K562 (cell line): ENCODE measurements at places on chromosomes 13 and 19.

- no peaks in the 10 kb centered on the region for H3K36me3 ChIP-seq
- H3K27ac ChIP-seq, result peak overlapping the region; percentile 78
- H3K4me3 ChIP-seq, result peak overlapping the region; percentile 84
Observed at GRCh38 chr19:40778706-40779284, 748 bp downstream of the RAB4B start.

GRCh38 chr13:112762690-112763080 lies 72.8 kb downstream of the ATP11A start:
- no peak overlapping the region for H3K4me3 ChIP-seq
- peaks cover 12% of the 10 kb centered on the region; the same call in 2 of the 3 replicates for H3K4me1 ChIP-seq
- H3K36me3 ChIP-seq, result no peaks in the 10 kb centered on the region
- no peak for DNase-seq
- H3K27me3 ChIP-seq, result no peaks in the 10 kb centered on the region

- no peak overlapping the region for H3K4me3 ChIP-seq
- no peak overlapping the region for H3K27ac ChIP-seq
- no peaks in the 10 kb centered on the region for H3K36me3 ChIP-seq
- H3K4me1 ChIP-seq, result no peaks in the 10 kb centered on the region
- no peak for DNase-seq
- H3K27me3 ChIP-seq, result no peaks in the 10 kb centered on the region
Observed at GRCh38 chr13:21834521-21834920, 163.6 kb downstream of the FGF9 start.

DNA sequence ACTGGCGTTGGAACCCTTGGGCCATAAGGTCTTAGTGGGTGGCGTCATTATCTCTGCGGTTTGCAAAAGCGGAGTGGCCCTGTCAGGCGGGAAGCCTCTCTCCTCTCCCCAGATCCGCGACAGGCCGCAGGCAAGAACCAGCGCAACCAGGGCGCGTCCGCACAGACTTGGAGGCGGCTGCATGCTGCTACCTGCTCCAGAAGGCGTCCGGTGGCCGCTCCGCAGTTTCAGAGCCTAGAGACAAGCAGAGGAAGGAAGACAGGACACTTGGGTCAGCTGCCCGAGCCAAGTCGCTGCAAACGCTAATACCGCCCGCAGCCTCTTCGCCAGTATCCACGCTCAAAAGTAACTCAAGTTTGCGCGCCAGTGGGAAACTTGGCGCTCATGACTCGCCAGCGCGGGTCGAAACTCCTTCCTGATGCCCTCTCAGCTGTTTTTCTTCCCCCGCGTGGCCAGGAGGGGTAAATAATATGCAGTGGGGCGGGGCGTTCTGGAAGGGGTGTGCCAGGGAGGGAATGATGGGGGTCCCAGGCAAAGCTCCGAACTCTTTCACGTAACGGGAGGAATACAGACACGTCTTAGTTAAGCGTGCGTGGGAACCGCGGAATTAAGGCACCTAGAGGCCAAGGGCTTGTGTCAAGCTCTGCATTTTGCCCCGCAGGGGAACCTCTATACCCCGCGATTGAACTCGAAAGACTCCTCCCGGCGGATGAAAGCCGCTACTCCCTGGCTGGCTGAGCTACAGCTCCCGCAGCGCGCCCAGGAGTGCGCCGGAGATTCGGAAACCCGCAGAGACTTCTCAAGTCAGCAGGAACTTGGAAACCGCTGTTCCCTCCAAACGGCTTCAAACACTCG lies at the start of gene EDNRB:
EDNRB (minus strand) TSS at position 441 of the 855 bp plus-strand sequence; CDS start at position 183, 258 bp downstream.
- H3K27ac ChIP-seq, result no peak within 1 kb of the TSS
- no peak within 1 kb of the TSS for H3K4me3 ChIP-seq
- H3K27me3 ChIP-seq, result no peaks in the 10 kb centered on the region
- H3K4me1 ChIP-seq, result no peaks in the 10 kb centered on the region
- no peaks in the 10 kb centered on the region for H3K36me3 ChIP-seq
- DNase-seq, result no peak

DNA sequence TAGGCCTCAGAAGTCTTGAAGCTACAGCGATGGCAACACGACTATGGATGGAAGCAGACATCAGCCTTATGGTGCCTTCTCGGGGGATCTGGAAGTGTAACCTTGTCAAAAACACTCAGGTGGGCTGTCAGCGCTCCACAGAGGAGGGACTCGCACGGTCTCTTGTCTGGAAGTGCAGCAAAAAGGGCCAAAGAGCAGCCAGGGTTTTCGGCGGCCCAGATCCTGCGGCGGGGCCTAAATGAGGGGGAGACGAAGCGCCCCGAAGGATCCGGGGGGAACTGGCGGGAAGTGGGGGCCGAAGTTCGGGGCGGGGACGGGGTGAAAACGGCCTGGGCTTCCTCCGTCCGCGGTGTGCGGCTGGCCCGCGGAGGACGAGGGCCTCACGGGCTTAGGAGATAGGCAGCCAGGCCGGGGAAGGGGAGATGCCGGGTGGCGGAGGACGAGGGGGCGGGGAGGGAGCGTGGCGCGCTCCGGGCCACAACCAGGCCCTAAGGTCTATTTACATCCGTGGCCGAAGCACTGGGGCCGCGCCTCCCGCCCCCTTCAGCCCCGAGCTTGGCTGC lies 637 bp downstream of the RANBP3 start:
- peaks cover 56% of the 10 kb centered on the region for H3K36me3 ChIP-seq
- H3K4me3 ChIP-seq, result peak overlapping the region; percentile 92
- peak; percentile 24 for DNase-seq
- peak overlapping the region; percentile 96 for H3K27ac ChIP-seq
- H3K4me1 ChIP-seq, result peaks cover 37% of the 10 kb centered on the region
